ENCODE measurements at places on chromosomes 3 and 15.

GRCh38 chr15:63860555-63860954 is 26.8 kb upstream of the HERC1 start:
- DNase-seq = no peak

- no peak for DNase-seq
Observed at GRCh38 chr15:57953874-57954273, 111.6 kb downstream of the ALDH1A2 start.

GRCh38 chr3:122931636-122932035 is 95.9 kb downstream of the SEMA5B start:
- DNase-seq = no peak

GRCh38 chr15:95325763-95326404 is 1004.6 kb upstream of the NR2F2 start:
- no peak for DNase-seq

DNA sequence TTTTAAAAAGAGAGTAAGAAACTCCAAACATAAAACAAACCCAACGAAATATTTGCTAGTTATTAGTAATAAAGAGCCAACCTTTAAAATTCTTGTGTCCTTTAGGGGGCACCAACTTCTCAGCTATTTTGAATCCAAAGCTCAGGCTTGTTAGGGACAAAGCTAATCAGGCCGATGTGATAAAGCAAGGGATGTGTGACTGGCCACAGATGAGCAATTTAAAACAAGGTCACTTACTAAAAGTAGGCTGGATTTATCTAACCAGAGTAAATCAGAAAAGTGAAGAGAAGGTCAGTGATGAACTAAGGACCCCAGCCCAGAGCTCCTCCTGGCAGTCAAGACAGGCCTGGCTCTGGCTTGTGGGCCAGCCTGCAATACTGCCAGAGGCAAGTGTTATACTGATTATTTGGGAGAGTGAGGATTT is 108.5 kb downstream of the CYP19A1 start:
- no peak for DNase-seq

DNA sequence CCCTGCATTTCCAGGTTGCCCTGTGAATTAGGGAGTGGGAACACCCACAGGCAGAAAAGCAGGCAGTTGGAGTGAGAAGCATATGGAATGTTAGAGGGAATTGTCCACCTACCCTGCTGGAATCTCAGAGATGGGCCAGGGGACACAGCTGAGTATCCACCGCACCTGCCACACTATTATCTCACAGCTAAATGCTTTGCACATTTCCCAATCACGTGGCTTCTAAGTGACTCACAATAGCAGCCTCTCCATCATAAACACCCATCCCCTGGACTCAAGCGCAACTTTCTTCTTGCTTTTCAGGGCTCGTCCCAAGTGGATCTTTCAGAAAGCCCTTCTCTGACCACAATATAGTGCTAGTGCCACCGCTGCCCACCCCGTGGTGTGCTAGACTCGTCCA is 389.0 kb upstream of the LMCD1 start:
- no peak for DNase-seq

DNA sequence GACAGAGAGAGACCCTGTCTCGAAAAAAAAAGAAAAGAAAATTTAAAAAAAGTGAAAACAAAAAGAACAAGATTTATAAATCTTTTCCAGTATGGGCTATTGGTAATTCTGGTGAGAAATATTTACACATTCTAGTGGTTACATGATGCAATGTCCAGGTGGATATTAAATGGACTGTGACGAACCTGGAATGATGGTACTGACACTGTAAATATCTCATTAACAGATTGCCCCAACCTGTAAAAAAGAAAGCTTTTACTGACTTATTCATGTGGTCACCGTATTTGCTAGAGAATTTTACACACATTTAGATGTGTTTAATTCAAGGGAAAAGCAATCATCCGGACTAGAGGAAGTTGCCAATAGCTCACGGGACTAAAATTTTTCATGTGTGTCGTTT is 162.1 kb upstream of the LRIG1 start:
- DNase-seq = no peak

DNA sequence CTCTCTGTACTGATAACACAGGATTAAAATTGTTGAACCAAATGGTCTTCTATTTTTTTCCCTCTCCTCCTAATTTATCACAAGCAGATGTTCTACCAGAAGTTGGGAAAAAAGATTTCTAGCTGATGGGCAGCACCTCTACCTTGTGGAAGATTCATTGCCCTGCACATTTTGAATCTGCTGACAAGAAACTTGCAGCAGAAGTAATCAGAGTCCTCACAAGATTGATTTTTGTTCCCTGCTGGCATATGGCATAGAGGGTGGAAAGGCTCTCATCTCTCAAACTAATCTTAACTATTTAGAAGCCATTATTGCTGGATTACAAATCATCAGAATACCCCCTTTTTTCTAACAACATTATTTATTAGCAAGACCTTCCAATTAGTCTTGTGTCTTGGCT is 148.9 kb upstream of the MEIS2 start:
- DNase-seq = no peak

GRCh38 chr15:38225381-38225780 is 27.3 kb upstream of the SPRED1 start:
- no peak for DNase-seq

DNA sequence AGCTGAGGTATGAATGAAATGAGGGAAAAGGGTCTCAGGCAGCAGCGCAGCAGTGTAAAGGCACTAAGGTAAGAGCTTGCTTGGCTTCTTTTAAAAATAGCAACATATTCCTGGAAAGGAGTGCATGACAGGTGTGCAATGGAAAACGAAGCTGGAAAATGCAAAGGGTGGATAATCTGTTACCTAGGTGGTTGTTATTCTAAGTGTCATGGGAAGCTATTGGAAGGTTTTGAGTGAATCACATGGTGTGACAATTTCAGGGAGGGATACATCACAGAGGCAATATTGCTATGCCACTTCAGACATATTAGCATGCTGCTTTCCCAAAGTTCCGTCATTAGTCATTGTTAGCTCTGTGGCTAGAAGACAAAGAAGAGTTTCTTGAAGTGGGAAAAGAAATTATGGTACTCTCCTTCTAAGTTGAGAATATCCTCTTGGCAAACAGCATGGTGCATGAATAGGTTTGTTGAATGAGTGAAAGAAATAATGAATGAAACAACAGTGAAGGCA is 28.7 kb upstream of the TMEM45A start:
- no peak for DNase-seq

DNA sequence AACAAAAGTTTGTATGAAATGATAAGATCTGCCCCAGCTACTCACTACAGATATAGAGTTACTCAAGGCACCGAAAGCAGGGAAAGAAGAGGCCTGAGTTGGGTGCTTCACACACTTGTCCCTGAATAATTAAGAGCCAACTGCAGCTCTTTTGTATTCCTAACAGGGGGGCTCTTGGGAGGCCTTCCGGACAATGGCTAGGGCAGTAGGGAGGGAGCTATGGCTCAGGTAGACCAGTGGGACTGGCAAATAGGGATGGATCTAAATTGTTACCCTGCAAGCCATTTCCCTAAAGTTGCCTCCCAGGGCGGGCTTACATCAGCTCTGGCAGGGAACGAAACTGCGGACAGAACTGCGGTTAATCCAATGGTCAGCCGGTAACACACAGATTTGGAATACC is 6.2 kb downstream of the SEMA5B start:
- no peak for DNase-seq

DNA sequence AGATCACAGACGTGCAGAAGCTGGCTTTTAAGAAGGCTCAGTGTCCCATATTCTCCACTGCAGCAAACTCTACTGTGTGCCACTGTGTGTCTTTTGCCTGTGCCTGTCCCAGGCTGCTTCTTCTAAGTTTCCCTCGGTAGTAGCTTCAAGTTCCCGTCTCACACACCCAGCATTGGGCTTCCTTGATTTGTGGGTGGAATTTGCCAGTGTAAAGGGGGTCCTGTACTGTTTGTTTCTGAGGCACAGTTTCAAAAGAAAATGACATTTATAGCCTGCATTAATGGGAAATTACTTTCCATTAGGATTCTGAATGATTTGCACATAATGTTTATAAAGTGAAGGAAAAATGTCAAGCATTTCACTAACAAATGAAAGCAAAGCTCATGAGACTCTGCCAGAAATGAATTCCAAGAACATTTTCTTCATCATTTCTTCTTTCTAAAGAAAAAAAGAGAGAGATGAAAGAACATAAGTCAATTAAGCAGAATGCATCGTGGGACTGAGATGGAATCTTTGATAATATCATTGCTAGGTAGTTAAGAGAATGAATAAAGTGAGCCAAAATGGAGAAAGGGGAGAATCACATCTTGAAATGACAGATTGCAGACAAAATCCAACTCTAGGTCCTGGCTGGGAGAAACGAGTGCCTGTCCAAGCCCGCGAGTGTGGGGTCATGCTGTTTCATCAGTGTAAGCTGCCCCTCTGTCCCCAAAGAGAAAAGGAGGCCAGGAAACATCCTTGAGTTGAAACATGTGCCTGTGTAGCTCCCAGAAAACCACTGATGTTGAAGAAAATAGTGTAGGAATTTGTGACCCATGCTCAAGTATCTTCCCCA is 48.6 kb upstream of the ADAMTSL3 start:
- no peak for DNase-seq

GRCh38 chr3:175075269-175075668 is 216.1 kb downstream of the NAALADL2 start:
- DNase-seq = no peak

- no peak for DNase-seq
Observed at GRCh38 chr3:122598556-122598955, 21.1 kb downstream of the PARP15 start.

GRCh38 chr15:65790694-65791334 is 1.3 kb downstream of the DENND4A start:
- DNase-seq = no peak

DNA sequence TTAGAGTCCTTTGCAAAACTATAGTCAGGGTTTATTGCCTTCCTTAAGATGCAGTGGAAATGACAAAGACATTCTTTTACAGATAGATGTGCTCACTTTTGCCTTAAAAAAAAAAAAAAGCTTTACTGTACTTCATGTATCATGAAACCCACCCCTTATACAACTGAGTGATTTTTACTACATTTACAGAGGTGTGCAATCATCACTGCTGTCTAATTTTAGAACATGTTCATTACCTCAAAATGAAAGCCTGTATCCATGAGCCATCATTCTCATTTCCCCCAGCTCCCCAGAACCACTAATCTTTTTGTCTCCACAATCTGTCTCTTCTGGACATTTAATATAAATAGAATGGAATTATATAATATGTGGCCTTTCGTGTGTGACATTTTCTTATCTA is 111.9 kb downstream of the NR1I2 start:
- DNase-seq = no peak

DNA sequence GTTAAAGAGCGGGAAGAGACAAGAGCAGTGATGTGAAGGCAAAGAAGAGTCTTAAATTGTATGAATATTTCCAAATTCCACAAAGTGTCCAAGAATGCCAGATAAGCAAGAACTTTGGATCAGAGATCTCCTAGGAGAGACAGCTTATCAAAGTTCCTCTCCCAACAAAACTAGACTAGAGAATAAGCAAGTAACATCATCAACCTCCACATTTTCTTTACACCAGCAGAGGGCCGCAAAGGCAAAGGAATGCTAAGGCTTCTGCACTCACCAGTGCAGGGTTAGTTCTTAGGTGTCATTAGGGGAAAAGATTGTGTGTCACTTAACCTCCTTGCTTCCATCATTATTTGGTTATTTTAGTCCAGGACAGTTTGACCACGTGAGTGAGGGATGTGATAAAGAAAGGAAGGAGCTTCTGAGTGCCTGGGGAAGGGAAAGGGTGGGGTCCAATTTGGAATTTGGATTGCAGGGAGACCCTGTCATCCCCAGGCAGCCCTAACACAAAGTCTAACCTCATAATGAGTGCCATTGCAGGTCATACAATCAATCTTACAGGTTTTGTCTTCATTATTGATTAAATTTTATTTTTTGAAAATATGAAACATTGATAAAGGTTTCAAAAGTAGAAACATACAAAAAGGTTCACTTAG is 7.5 kb upstream of the CMTM6 start:
- peak; percentile 43 for DNase-seq

DNA sequence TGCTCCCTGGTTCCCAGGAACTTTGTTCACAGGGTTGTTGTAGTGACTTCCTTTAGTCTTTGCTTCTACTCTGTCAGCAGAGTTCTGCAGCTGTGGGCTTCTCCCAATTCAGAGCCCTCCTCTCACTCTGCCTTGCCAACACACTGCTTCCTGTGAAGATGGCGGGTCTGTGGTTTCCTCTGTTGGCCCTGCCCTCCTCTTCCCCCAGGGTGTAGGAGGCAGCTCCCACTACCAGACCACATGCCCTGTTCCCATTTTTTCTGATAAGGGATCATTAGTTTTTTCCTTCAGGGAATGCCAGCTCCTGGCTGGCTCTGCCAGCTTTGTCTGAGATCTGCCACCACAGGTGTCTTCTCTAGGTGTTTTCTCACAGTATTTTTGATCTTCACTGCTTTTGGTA is 12.7 kb downstream of the SPSB4 start:
- DNase-seq = no peak

GRCh38 chr3:90054311-90054710 is 946.9 kb downstream of the EPHA3 start:
- no peak for DNase-seq

DNA sequence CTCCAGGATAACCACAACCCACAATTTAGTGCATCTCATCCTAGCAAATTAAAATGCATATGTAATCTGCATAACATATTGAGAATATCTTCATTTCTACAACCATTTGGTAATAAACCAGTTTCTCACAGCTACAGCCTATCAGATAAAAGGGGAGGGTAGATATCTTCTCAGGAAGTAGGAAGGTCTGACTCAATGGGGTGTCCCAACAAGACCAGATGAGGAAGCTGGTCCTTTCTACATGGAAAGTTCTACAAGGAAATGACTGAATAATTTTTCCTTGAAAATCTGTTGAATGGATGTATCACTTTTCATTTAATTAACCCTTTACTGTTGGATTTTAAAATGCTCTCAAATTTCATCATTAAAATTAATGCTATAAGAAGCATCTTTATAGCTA is 17.4 kb upstream of the TMPRSS7 start:
- no peak for DNase-seq

GRCh38 chr3:108475220-108475782 is 35.1 kb downstream of the MYH15 start:
- DNase-seq = no peak

DNA sequence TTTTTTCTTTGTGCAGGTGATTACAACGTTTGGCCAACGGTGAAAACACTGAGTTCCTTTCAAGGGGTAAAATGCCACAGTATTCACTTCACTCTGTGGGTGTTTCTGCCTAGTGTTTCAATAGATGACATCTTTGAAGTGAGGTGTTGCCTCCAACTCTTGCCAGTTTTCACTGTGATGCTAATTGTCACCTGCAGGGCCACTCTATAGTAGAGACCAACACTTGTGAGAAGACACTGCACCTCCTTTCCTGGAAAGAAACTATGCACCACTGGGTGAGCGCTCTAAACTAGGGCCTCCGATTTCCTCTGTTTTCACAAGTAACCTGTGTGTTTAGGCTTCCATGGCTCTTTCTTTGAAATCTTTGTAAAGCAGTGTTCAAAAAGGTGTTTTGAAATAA is 98.3 kb downstream of the THRB start:
- DNase-seq = no peak

DNA sequence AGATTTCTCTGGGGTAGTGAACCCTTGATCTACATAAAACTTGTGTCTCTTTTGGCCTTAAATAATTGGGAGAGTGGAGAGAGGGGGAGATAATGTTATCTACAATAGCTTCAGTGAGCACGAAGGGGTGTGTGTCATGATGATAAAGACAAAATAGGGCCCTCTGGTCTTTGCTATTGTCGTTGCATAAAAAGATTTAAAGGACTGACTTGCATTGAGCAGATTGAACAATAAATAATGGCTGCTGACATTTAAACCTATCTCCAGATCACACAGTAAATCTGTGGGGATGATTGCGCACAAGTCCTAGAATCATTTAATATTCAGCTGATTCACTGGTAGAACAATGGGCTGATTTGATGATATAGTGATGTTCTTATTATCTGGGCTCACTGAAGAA is 71.3 kb upstream of the GAP43 start:
- DNase-seq = no peak

GRCh38 chr3:111594205-111594604 is 941 bp downstream of the ZBED2 start:
- no peak for DNase-seq

Data from T-helper 1 cell (primary cell).